Kidney (tissue), 22 donors: ENCODE measurements at places on chromosomes 1 and 21. TPM values are rescaled to one million over a fixed set of nuclear protein-coding genes. Genes with fewer than 3 reads are reported as not detected.

The FAM177B gene
- total RNA-seq = 1.1 TPM

The CACNA1E gene
- 0.19 TPM for total RNA-seq

The CELF3 gene
- not detected for total RNA-seq

The PIGM gene
- 8.5 TPM for total RNA-seq

The RPS8 gene
- total RNA-seq = 1,449 TPM

The ZSWIM5 gene
- 4.8 TPM for total RNA-seq

The TBX15 gene
- 0.82 TPM for total RNA-seq

The OR2L3 gene
- not detected for total RNA-seq

The PRRX1 gene
- total RNA-seq = 8.1 TPM
